ENCODE measurements at places on chromosomes 5 and 9.
A peak's percentile ranks its signal among the peaks of the same experiment; 100 is the strongest.

- peak; percentile 94 for DNase-seq
Measured at GRCh38 chr9:127244609-127245601, 19.7 kb upstream of the GARNL3 start.

- no peak for DNase-seq
Measured at GRCh38 chr5:56412601-56413379, 179.7 kb upstream of the ANKRD55 start.

GRCh38 chr5:97096191-97096590 lies 46.2 kb downstream of the LIX1 start:
- peak; percentile 19 for DNase-seq

GRCh38 chr9:114028646-114029045 lies 49.5 kb downstream of the AMBP start:
- DNase-seq: no peak

DNA sequence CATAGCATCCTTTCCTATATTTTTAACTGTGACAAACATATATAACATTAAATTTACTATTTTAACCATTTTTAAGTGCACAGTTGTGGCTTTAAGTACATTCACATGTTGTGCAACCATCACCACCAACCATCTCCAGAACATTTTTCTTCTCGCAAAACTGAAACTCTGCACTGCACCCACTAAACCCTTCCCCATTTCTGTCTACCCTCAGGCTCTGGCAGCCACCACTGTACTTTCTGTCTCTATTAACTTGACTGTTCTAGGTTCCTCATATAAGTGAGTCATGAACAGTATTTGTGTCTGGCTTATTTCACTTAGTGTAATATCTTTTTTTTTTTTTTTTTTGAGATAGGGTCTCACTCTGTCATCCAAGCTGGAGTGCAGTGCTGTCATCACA lies 25.5 kb downstream of the KCNMB1 start:
- peak; percentile 26 for DNase-seq

DNA sequence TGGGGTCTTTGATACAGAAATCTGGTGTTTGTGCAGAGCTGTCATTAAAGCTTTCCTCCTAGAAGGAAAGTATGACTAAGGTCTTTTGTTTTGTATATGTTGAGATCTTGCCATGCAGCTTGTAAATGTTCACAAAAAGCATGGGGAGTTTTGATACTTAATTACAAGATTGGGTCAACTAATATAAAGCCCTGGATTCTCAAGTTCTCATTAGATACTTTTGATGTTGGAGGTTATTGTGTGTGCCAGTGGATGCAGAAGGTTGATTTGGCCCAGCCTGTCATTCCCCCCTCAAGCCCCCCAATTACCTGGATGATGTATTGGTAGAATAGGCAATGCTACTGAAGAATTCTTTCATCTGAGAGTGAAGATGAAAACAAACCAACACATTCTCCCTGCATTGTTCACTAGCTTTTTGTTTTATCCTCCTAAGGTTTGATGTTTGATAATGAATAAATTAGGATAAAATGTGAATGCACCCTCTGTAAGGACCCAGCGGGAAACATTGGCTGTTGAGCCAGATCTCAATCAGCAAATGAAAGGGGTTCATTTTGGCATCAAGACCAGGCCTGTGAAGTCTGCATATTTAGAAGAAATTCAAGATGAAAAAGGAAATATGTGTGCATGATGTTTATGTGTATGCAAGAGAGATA lies 61.9 kb upstream of the ADAMTS19 start:
- no peak for DNase-seq

Data from hippocampal formation (tissue), 2 donors.